AG08395 (cell line): ENCODE measurements at places on chromosomes 12 and 14.

- no peak for DNase-seq
These were observed 18.3 kb upstream of the GXYLT1 start for GRCh38 chr12:42162965-42163364.

GRCh38 chr12:98612696-98613334 is 19.3 kb downstream of the SLC25A3 start:
- no peak for DNase-seq

DNA sequence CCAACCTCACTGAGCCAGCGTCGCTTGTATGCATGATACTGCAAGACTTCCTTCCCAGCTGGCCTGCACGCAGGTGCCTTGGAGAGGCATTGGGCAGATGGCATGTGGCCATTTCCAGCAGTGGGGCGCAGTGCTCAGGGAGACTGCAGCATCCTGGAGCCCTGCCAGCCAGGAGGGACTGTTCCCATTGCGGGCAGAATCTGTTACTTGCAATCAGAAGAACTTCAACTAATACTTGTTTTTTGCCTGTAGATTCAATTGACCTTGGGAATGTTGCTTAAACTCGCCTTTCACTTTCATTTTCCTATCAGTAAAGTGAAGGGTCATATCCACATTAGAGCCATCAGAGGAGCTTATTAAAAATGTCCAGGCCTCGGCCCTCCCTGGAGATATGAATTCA is 29.8 kb downstream of the ANKRD9 start:
- DNase-seq = no peak

- no peak for DNase-seq
These were observed 65.9 kb upstream of the MED13L start for GRCh38 chr12:116343331-116343884.

DNA sequence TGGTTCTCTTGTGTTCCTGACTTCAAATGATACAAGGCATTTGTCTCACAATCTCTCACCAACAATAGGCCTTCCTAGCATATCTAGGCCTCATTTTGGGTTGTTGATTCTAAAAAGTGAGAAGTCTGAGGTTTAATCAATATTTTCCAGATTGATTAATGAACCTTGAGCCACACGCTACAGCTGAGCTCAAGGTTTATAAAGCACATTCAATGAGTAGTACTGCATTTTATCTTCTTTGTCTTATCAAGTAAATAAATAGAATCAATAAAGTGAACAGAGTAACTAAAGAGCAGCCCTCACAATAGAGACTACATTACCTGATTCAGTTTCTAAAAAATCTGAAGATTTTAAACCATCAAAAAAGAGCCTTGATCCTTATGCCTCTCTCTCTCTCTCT is 407.5 kb upstream of the CLEC14A start:
- DNase-seq = no peak

DNA sequence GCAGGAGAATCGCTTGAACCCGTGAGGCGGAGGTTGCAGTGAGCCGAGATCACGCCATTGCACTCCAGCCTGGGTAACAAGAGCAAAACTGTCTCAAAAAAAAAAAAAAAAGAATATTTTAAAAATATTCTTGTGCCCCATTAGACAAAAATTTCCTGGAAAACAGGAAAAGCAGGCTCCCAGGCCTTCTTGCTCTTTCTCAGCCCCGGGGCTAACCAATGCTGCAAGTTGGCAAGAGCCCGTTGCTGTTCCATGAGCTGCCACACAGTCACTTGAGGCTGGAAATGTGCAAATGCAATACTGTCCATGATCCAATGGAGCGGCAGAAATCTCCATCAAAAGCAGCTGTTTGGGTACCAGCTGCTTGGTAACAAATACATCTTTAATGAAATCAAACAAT is 994.7 kb downstream of the VRK1 start:
- no peak for DNase-seq

DNA sequence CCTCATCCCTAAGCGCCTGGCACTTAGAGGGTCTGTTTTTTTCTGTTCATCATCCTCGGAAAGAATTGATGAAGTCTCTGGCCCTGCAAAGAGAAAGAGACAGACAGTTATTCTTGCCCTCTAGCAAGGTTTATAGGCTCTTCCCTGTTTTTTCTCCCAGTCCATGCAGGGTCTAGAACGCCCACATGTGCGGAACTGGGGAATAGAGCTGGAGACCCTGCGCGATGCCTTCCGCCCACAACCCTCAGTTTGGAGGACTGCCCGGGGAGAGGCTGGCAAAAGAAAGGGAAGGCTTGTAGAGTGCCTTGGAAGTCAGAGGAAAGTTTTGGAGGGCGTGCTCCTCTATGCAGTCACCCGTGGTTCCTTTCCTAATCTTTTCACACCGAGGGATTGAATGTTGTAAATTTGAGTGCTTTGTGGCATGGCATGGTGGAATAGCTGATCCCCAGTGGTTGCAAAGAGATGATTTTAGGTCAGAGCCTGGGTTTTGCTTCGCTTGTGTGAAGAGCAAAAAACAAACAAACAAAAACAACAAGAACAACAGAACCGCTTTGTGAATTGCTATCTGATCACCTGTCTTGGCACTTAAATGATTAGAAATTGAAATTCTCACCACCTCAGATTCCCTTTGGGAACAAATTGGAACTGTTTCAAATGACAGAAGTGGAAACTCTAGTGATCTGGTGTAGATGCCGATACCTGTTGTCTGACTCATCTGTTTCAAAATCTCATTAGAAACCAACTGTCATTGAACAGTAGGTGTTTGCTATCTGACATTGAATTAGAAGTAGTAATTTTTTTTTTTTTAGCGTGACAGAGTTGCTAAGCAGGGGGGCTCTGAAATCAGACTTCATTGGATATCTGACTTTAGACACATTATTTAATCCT is 947 bp downstream of the GAS2L3 start:
- peak; percentile 31 for DNase-seq

DNA sequence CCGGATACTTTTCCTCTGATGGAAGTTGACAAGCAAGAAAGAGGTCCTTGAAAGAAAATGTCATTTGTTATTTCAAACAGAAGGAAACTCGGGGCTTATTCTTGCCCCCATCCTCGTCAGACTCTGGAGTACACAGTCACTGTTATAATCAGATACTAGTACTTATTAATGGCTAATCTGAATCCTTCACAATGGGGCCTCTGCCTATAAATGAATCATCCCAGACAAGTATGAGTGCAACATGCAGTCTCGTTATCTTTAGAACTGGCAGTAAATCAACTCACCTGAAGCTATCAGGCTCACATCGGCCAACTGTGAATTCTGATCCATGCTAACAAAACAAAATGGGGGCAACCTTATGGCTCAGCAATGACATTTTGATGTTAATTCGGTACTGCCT is 216.7 kb downstream of the GRIN2B start:
- DNase-seq = no peak

GRCh38 chr14:37595809-37596621 is 586 bp downstream of the TTC6 start:
- no peak for DNase-seq

DNA sequence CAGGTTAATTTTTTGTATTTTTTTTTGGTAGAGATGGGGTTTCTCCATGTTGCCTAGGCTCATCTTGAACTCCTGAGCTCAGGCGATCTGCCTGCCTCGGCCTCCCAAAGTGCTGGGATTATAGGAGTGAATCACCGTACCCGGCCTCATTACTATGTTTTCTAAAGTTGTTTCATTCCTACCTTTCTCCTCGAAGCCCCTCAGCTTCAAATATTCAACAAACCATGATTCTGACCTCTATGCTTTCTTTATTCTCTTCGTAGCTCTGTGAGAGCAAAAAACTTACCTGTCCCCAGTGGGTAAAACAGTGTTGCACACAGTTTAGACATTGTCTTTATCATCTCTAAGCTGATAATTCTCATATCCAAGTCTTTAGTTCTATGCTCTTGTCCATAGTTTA is 26.2 kb upstream of the MDM2 start:
- no peak for DNase-seq

GRCh38 chr14:95480109-95480886 is 36.2 kb downstream of the SYNE3 start:
- peak; percentile 74 for DNase-seq

DNA sequence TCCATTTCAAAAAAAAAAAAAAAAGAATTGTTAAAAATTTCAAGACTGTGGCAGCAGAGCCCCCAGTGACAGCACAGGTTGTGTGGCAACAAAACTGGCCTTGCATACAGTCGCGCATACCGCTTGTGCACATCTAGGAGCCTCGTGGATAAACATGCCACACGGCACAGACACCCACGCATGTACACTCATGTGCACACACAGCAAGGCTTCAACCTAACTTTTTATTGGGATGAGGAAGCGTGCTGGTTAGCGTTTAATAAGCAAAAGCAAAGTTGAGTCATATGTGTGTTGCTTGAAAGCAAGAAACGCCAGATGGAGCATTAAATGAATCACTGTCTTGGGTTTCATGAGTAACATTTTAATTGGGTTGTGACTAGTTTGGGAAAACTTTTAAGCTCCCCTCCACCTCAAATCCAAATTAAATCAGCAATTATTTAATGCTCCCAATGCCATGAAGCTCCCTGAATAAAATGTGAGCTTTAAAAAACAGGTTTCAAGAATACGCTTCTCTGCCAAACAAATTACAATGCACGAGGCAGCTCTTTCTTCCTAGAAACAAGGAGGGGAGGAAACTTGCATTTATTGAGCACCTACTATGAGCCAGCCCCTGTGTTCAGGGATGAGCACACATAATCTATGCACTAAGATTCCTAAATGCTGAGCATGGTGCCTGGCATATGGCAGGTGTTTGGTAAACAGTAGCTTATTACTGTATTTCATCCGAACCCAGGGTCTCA is 35.7 kb upstream of the EML1 start:
- peak; percentile 80 for DNase-seq

DNA sequence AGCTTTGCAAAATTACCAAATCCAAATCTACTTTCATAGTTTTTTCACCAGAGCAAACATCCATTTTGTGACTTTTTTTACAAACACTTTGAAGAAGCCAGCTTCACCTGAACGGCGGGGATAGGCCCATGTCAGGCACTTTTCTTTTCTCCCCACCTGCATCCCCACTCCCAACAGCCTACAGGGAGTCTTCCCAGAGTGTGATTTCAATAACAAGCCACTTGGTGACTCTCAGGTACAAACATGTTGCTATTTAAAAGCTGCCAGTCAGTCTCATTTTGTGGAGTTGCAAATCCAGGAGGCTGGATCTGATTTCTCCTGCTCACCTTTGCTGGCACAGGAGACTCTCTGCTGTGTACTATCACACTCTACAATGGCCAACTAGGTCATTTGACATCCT is 285.5 kb downstream of the KCNH5 start:
- no peak for DNase-seq

DNA sequence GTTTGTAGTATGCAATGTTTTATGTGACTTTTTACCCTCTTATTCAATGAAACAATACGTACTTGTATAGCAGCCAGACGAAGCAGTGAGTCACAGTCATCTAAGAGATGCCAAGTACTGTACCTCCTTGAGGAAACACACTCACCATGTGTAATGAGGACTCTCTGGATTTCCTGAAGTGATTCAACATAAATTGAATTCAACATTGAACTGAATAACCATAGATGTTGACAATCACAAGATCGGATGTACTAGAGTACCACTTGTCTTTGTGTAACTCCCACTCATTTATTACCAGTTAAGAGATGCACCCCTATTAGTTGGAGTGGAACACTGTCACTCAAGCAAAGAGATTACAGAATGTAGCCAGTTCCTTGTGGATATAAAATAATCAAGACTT is 175.2 kb upstream of the HMGA2 start:
- DNase-seq = peak; percentile 93

DNA sequence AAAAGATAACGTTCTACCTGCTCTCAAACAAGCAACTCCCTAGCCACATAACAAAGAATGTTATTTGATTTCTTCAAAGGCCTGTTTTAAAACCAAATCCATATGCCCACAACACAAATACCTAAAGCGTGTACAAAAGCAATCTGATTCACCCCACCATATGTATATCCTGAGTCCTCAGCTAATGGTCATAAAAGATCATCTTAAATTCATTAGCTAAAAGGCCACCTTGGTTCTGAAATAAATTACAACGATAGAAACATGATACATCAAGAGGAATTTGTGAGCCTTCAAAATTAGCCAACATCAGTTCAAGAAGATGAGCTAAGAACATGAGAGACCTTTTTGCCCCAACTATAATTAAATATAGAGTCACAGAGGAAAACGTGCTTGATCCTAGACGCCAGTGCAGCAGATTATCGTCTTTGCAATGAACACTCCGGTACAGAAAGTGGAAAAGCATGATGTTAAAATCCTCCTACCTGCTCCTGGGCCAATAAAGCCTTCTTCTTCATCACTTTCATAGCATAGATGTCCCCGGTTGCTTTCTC is 20.0 kb downstream of the CIT start:
- DNase-seq = no peak

DNA sequence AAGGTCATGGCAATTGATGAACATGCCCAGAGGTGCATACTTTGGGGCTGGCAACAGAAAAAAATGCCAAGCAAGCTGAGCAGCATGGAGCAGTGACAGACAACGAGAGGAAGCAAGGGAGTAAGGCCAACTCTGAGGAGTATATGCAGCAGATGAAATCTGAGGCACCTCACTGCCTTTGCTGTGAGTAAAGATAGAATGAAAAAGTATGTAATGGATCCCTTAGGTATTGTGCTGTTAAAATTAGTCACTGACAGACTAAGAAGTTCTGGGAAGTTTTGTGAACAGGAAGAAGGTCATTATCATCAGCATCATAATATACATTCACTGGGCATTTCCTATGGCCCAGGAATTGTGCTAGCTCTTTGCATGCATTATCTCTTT is 269.9 kb downstream of the DUSP6 start:
- no peak for DNase-seq

DNA sequence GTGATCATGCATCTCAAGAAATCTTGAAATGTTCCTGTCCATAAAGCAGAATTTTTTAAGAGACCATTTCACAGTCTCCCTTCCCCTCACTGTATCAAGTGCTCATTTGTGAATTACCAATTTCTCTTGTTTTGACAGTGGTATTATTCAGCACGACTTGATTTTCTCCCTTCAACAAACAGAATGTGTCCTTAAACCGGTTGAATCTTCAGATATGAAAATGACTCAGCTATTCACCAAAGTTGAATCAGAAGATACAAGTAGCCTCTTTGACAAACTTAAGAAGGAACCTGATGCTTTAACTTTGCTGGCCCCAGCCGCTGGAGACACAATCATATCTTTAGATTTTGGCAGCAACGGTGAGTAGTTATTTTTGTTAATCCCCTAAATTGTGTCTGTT is 25.5 kb upstream of the SNAPC1 start:
- DNase-seq = no peak

- DNase-seq = no peak
These were observed 12.1 kb downstream of the PSMC1 start for GRCh38 chr14:90268420-90268819.

- no peak for DNase-seq
These were observed 221.0 kb downstream of the PTPRO start for GRCh38 chr12:15543347-15543746.

GRCh38 chr12:109836916-109837315 is 3.7 kb upstream of the TRPV4 start:
- DNase-seq = no peak

GRCh38 chr14:27228053-27228452 is 630.2 kb upstream of the NOVA1 start:
- no peak for DNase-seq

- no peak for DNase-seq
These were observed 34.4 kb downstream of the RAD52 start for GRCh38 chr12:915090-915489.

GRCh38 chr12:111406474-111407376 is 1.0 kb downstream of the SH2B3 start:
- no peak for DNase-seq

- DNase-seq = no peak
These were observed 173.0 kb upstream of the G2E3 start for GRCh38 chr14:30385925-30386324.

GRCh38 chr12:70732287-70732686 is 95.1 kb upstream of the PTPRB start:
- no peak for DNase-seq

- DNase-seq = no peak
These were observed 96.3 kb upstream of the EVL start for GRCh38 chr14:99968941-99969340.
